Parietal lobe (tissue), 2 donors: ENCODE measurements at places on chromosomes 3 and 15. TPM values are rescaled to one million over a fixed set of nuclear protein-coding genes. Genes with fewer than 3 reads are reported as not detected.

Gene CELF6
- 15.7 TPM for total RNA-seq

Gene NUP210
- 19.4 TPM for total RNA-seq

Gene U2SURP
- total RNA-seq, result 218 TPM

Gene ARHGEF26
- 11.9 TPM for total RNA-seq

Gene ITIH3
- not detected for total RNA-seq

Gene CACNA2D2
- total RNA-seq, result 4.1 TPM

Gene MAP3K13
- 49.1 TPM for total RNA-seq

Gene HYAL1
- total RNA-seq, result 2.8 TPM

Gene TM4SF1
- 8.1 TPM for total RNA-seq

Gene CAPN3
- 1.9 TPM for total RNA-seq

Gene ADAMTSL3
- 40.4 TPM for total RNA-seq

Gene TRAIP
- total RNA-seq, result 6.6 TPM

Gene MEF2A
- 58.2 TPM for total RNA-seq

Gene SLC22A14
- total RNA-seq, result 1.3 TPM

Gene DUOX2
- not detected for total RNA-seq

Gene ADCY5
- total RNA-seq, result 39.8 TPM

Gene GATA2
- total RNA-seq, result 0.31 TPM

Gene AHSG
- 0.63 TPM for total RNA-seq

Gene FOXL2NB
- total RNA-seq, result 0.94 TPM

Gene CHDH
- total RNA-seq, result 1.3 TPM

Gene ST3GAL6
- 25.7 TPM for total RNA-seq

Gene GRK7
- total RNA-seq, result 0.31 TPM

Gene ZMYND10
- total RNA-seq, result 3.4 TPM
